NCI-H345 (cell line): ENCODE measurements at places on chromosomes 13 and 19.
A peak's percentile ranks its signal among the peaks of the same experiment; 100 is the strongest.

- DNase-seq, result no peak
Measured at GRCh38 chr13:28056970-28057712, 43.2 kb downstream of the FLT3 start.

DNA sequence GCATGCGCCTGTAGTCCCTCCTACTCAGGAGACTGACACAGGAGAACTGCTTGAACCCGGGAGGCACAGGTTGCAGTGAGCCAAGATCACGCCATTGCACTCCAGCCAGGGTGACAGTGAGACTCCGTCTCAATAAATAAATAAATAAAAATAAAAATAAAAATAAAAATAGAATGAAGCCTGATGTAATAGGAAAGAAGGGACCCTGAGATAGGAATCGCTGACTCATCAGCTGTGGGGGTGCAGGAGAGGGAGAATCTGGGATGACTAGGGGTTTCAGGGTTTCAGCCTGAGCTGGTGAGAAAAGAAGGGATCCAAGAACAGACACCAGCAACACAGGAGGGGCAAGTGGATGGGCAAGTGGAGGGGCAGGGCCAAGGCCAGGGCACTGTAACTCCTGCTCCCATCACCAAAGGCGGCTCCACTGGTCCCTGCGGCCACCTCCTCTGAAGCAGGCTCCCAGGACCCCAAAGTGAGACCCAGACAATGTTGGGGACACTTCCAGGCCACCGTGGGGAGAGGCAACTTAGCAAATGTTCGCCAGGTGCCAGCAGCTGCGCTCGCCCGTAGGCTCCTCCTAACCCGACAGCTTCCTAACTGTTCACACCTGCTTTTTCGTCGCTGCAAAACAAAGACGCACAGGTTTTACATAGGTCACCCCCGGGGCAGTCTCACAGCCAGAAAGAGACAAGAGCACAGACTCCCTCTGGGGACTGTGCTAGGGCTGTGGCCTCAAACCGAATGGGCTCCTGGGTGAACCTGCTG is 1.2 kb downstream of the HAUS8 start:
- peak; percentile 53 for DNase-seq

DNA sequence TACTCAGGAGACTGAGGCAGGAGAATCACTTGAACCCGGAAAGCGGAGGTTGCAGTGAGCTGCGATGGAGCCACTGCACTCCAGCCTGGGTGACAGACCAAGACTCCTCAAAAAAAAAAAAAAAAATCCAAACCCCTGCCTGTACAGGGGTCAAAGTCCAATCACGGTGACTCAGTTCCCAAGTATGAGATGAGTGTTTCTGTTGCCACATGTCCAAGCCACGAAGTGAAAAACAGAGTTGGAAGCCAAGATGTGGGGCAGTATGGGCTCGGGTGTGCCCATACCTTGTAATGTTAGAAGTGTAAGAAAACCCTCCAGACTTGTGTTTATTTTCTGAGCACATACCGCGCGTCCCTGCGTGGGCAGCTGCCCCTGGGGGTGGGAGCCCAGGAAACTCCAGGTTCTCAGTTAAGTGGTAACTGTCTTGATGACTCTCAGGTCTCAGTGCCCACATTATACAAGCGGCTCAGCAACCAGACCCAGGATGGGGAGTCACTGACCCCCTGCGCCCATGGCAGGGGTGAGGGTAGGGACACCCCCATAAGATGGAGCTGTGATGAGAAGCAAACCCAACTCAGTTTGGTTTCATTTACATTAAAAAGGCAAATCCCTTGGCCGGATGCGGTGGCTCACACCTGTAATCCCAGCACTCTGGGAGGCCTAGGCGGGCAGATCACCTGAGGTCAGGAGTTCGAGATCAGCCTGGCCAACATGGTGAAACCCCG is 1.2 kb upstream of the GPX4 start:
- no peak for DNase-seq

DNA sequence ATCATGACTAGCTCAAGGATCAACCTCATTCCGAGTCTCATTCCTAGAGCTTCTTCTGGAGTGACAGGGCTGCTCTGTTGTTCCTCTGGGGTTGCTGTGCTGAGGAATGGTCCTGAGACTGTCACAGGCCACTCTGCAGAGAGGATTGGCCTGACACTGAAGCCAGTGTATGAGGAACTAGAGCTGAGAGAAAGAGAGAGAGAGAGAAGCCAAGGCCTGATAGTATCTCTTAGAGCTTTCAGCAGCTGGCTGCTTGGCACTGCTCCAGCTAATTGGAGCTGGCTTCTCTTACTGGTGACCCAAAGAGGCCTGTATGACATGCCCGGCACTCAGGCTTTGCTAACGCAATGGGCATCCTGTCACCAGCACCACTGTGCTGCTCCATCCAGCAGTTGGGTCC is 73.4 kb upstream of the FLT1 start:
- DNase-seq, result peak; percentile 17

- no peak for DNase-seq
Measured at GRCh38 chr13:102977471-102977870, 88.7 kb downstream of the SLC10A2 start.
